ENCODE measurements at places on chromosomes 6 and 20.

- no peak for DNase-seq
Observed at GRCh38 chr20:4666001-4666479, 55.7 kb upstream of the PRND start.

DNA sequence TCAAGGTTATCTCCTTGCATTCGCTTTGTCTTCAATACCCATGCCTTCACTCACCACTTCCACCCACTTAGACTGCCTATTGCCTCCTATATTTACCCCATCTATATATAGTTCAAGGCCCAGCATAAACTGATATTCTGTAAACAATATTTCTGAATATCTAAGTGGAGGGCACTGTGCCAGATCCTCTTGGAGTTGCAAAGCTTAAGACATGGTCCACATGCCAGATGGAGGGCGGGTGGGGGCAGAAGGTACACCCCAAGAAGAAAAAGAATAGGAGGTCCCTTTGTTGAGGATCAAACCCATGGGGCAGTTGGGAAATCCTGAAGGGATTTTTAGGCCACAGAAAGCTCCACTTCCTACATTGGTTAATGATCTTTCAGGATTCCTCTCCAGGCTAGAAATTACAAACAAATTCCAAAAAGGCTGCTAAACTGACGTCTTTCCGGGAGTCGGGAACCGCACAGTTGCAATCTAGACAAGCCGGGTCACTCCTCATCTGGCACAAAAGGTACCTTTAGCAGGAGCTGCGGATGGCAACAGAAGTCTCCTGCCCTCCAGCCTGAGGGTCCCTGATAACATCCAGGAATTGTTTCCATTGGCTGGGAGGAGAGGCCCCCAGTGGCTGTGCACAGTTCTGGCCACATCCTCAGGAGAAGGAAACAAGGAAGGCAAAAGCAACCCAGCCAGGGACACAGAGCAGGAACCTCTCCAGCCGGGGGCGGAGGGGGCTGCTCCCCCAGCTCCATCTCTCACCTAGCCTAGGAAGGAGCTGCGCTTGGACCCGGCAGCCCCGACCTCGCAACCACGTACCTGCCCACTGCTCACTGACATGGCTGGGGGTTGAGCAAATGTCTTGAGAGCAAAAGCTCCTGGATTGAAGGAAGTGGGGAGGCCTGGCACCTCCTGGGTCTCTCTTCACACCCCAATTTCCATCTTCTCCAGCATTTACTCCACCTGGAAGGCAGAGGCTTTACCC, 5.9 kb upstream of the LPIN3 start:
- DNase-seq: no peak

DNA sequence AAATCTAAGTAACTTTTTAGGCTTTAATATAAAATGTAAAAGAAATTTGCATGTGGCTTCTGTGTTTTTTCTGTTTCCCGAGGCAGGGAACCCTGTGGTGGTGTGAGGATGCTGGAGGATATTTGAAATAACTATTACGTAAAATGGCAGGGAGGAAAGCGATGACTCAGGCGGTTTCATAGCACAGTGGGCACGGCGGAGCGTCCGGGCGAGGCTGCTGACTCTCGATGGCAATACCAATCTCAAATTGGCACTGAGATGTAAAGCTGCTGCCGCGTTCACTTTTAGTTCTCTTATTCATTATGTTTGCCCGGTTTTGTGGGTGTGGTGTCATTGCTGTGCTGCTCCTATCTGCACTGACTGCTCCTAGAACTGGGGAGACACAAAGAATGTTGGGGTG, 254.3 kb downstream of the THBS2 start:
- no peak for DNase-seq

DNA sequence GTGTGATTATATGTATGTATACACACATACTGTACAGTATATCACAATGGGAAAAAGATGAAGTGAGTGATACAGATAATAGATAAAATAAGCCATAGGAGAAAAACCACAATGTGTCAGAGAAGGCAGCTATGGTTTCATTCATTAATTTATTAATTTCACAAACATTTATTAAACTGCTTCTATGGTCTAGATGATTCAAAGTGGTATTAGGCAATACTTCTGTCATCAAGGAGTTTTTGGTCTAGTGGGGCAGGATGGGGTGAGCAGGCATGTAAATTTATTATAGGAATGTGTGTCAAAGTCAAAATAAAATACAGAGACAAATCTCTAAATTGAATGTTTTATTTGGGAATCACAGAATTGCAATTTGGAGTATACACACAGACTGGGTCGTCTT, 65.2 kb upstream of the ANKEF1 start:
- no peak for DNase-seq

GRCh38 chr20:63215101-63216040, 560 bp downstream of the YTHDF1 start:
- DNase-seq: no peak

DNA sequence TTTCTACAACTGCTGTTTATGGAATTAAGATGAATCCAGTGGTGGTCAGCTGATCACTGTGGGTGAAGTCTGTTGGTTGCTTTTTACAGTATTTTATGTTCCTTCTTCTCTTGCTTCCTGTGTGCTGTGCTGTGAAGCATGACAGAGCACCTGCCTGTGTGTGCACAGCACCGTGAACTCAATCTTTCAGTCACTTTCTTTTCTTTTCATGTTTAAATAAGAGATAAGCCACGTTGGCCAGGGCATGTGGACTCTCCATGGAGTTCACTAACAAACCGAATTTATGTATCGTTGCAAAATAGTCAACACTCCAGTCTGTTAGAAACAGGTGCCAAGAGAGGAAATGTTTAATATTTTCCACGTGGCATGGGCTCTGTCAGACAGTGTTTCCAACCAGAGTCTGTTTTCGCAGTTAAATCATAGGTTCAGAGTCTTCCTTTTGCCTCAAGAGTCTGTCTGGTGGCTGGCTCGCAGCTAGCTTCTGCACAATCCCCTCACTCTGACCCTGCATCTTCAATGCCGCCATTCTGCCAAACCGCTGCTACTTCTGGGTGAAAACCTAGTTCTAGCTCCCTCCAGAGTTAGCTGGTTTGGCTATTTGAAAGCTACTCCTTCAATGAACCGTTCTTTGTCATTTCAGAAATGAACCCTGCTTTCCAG, 73.2 kb downstream of the QRSL1 start:
- no peak for DNase-seq

- no peak for DNase-seq
Observed at GRCh38 chr6:80001337-80001736, 3.1 kb upstream of the TTK start.

- no peak for DNase-seq
Observed at GRCh38 chr6:2026133-2026532, 219.3 kb downstream of the GMDS start.

- no peak for DNase-seq
Observed at GRCh38 chr20:32029561-32029960, 19.3 kb downstream of the CCM2L start.

DNA sequence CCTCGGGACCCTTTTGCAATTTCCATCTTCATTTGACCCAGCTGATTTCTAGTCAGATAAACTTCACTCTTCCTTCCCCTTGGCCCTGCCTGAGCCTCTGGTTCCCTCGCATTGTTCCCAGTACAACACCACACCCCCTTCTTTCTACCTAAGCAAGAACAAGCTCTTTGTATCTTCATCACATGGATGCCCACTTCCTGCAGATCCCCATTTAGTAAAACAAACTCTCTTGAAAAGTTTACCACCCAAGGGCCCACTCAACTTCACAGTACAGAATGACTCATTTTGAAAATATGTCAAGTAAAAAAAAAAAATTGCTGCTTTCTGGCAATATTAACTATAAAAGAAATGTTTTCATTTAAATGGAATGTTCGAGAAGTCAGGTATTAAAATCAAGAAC, 5.2 kb downstream of the FAXC start:
- DNase-seq: no peak

- DNase-seq: peak; percentile 45
Observed at GRCh38 chr6:73177221-73177944, 47.9 kb downstream of the KHDC1L start.

GRCh38 chr6:134345789-134346188, 27.9 kb upstream of the SGK1 start:
- no peak for DNase-seq

DNA sequence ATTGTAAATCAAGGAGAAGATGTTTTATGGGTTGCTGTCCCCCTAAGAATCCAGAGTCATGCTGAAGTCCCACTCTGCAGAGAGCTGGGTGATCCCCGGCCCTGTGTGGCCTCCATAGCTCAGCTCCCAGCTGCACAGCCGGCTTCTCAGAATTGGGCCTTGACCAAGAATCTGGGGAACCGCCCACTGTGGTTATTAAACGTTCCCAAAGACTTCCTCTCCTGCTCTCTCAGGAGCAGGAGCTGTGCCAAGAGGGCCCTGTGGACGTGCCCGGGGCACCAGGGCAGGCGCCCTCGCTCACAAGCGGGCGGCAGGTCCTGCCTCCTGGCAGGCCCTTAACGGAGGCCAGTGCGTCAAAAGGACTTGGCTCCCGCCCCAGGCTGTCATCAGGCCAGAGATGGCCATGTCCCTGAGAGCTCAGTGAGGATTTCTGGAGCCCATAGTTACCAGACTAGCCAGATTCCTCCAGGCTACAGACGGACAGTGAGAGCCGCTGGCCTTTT, 30.4 kb downstream of the ZC3H12D start:
- peak; percentile 85 for DNase-seq

GRCh38 chr6:2806644-2807043, 35.0 kb downstream of the SERPINB1 start:
- no peak for DNase-seq

DNA sequence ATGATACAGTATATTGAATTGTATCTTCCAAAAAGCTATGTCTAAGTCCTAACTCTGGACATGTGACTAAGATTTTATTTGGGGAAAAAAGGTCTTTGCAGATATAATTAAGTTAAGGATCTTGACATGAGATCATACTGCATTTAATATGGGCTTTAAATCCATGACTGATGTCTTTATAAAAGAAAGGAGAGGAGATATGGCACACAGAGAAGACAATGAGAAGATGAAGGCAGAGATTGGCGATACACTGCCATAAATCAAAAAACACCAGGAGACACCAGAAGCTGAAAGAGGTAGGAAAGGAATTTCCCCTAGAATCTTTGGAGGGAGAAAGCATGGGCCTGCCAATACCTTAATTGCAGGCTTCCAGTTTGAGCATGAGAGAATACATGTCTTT, 1450.2 kb downstream of the HACE1 start:
- DNase-seq: no peak

- DNase-seq: no peak
Observed at GRCh38 chr6:4655196-4656025, 120.8 kb upstream of the CDYL start.

All from putamen (tissue), 1 donor.